ENCODE measurements at places on chromosomes 6 and 20.
A peak's percentile ranks its signal among the peaks of the same experiment; 100 is the strongest.

GRCh38 chr6:35610830-35611229 is 77.9 kb downstream of the FKBP5 start:
- no peak for DNase-seq

DNA sequence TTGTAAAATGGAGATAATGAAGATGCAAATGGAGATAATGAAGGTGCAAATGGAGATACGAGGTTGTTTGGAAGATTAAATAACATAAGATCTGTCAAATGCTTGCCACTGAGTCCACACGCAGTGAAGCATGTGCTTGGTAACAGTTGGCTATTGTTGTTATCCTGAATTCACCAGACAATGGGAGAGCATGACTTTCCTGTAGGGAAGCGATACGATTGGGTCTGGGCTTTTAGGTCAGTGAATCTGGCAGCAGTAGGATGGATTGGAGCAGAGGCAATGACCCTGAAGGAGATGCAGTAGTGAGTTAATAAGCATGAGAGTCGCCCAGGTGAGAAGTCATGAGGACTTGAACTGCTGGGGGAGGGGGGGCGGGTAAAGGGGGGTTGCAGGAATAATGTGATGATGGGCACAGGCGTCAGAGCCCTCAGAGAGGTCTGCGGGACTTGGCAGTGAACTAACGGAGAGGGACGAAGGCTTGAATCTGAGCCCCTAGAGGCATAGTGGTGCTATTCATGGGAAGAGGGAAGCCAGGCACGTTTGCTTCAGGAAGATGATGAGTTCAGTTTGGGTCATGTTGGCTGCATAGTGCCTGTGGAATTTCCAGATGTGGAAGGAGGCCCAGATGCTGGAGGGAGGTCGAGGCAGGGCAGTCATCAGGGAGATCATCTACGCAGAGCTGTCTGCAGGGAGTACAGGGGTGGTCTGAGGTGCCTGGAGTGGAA is 55.4 kb downstream of the ZDHHC14 start:
- no peak for DNase-seq

DNA sequence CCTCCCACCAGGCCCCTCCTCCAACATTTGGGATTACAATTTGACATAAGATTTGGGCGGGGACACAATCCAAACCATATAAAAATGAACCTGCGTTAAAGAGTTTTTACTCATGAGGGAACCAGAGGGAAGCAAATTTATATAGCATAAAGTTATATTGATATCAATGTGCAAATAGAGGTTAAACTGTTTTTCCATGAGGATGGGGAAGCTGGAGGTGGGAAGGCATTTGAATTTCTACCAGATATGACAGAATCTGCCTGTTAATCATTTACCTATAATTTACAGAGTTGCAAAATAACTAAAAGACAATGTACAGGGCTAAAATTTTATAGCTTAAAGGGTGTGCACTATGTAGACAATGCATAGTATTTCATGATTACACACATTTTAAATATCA is 322.0 kb upstream of the FKBP1C start:
- DNase-seq = no peak

DNA sequence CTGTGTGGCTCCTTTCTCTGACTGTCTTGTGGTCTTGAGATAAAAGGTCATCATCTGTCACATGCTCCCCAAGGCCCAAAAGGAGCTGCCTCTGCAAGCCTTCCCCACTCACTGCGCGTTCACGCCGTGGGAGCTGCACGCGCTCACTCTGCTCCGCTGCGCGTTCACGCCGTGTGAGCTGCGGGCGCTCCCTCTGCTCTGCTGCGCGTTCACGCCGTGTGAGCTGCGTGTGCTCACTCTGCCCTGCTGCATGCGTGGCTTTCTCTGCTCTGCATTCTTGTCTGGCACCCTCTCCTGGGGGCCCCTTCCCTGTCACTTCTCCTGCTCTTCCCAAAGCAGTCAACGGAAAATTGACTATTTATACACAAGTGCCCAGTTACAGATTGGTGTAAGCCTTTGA is 42.5 kb downstream of the PSMB1 start:
- no peak for DNase-seq

- no peak for DNase-seq
Observed at GRCh38 chr6:161740486-161740885, 466.6 kb upstream of the AGPAT4 start.

DNA sequence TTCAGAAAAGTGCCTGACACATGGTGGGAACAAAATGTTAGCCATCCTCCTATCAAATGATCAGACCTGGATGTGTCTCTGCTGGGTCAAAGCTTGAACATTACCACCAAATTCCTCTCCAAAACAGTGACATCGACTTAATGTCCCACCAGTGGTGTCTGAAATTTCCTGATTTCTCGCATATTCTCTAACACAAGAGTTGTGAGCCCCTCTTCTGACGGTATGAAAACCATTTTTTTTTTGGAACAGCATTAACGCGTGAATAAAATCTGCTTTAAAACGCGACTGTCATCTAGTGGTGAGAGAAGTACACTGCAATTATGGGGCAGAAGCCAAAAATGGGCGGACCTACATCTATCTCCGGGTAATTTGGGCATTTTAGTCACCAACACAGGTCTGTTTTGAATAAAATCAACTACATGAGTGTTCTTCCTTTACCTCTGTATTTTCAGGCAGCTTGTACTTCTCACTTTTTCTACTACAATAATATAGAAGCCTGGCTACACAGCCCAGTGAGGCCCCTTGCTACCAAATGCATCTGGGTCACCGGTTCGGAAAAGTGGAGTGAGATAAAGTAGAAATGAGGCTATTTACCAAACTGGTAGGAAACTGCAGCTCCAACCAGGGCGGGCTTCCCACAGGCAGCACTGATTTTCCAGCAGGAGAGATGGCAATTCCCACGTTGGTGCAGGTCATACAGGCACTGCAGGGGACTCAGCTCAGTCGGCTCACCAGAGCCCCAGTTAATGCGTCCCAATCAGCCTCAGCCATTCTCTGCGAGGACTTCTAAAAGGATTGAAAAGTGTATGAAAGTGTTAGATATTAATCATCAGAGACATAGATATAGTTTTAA is 27.4 kb downstream of the MGME1 start:
- DNase-seq = peak; percentile 55

DNA sequence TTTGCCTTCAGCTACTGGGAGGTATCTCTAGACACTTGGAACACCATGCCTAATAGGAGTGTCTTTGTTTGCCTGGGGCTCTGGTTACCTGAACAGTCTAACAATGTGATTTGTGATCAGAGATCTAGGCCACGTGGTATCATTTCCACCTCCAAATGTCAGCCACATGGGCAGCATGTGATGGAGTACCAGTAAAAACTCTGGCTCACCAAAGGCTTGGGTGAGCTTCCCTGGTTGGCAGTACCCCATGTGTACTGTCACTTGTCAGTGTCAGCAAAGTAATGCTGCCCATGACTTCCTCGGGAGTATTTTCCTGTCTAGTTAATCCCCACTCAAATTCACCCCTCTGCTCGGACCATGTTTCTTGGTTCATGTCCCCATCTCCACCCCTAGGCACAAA is 195.2 kb upstream of the LRFN2 start:
- no peak for DNase-seq

DNA sequence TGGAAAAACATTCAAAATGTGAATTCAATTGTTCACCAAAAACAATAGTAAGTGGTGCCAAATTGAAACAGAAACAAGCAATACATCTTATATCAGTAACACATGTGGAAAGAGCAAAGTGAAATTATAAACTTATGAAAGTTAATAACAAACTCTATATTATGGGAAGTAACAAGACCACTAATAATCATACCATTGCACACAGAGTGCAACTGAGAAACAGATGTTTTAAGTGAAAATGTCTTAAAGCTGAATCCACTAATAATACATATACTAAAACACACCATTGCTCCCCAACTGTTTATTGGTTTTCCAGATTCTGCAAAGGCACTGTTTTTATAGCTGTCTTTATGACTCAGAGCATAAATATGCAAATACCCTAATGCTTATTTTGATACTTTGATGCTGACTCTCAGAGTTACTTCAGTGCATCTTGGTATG is 292.3 kb downstream of the RFPL4B start:
- peak; percentile 31 for DNase-seq

DNA sequence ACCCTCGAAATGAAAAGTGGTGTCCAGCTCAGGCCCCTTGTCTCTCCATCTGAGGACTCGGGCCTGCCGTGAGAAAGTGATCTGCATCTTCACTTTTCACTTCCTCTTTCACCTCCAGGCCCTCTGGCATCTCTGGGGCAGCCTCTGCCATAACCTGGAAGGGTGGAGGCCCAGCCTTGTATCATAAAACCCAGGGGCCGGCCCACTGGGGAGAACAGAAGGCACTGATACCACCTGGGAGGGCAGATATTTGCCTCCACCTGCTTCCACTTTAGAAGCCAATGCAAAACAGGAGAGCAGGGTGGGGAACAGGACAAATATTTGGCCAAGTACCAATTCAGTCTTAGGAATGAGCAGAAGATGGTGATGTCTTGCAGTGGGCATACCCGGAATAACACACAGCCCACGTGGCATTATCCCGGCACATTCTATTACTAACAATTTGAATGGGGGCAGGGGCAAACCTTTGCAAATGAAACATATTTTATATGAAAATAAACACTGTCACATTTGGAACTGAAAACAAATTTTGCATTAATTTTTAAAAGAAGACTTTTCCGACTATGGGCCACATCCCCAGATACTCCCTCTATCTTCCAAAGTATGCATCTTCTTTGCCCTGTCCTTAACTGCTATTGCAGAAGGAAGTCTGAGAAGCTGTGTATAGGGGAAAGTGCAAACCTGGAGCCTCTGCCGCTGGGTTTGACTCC is 69.2 kb upstream of the TBC1D7 start:
- no peak for DNase-seq

GRCh38 chr6:109300874-109301273 is 81.4 kb downstream of the CD164 start:
- no peak for DNase-seq

- no peak for DNase-seq
Observed at GRCh38 chr20:22829356-22829755, 205.8 kb upstream of the SSTR4 start.
